ENCODE measurements at places on chromosomes 1 and 21.

DNA sequence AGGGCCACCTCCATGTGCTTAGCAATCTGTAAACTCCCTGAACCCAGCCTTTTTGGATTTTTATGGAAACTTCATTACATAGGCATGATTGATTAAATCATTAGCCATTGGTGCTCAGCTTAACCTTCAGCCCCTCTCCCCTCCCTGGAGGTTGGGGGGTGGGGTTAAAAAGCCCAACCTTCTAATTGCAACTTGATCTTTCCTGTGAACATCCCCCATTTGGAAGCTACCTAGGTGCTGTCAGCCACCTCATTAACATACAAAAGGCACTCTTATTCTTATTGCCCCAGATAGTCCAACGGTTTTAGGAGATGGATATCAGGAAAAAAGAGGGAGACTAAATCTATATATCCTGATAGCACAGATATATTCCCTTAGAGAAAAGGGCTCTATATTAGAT, 424.0 kb upstream of the BEND5 start:
- DNase-seq: no peak

DNA sequence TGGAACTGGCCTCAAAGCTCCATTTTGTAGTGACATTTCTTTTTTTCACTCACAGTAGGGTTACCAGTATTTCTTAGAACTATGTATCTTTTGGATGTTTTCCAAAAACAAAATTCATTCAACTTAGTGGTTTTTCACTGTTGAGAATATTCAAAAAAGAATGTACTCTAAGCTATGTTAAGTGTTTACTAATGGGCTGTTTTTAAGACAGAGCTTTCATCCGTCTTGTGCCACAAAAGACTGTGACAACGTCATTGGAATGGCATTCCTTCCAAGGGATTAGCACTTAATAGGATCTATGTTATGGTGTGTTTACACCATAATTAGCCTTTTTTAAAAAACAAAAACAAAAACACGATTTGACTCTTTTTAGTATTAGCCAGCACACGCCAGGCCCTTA, 66.8 kb downstream of the TTC3 start:
- no peak for DNase-seq

- DNase-seq: no peak
Measured at GRCh38 chr1:3746389-3746829, 5.8 kb upstream of the CCDC27 start.

DNA sequence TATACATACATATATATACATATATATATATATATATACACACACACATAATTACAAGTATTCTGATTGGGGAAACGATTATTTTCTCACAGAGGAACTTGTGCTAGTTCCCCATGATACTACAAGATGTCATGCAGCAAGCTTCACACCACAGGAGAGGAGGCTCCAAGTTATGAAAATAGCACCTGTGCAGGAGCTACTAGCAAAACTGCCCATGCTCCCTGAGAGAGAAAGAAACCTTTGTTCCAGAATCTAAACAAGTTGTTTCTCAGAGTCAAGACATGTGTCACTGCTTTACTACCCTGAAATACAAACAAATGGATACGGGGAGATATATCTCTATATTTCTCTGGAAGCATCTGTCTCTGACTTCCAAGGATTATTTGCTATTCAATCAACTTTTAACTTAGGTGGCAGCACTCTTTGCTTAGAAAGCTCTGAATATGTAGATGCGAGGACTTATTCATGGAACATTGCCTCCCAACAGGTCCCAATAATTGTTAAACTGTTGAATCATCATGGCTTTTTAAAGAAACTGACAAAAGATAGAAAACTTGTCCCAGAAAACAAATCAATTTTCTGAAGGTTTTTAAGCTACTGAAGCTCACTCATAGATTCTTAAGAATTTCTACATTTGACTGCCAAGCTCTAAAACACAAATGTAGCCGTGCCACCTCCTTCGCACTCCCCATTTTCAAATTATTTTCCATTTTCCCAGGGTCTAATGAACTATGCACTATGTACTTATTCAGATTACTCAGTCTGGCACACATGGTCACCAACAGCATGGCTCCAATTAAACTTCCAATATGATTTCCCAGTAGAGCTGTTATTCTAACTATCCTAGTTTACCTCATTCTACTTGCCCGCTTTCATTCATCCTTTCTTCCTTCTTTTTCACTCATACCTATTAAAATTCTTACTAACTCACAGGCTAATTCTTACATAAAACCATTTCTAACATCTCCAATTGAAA, 929.1 kb downstream of the LTN1 start:
- DNase-seq: no peak

DNA sequence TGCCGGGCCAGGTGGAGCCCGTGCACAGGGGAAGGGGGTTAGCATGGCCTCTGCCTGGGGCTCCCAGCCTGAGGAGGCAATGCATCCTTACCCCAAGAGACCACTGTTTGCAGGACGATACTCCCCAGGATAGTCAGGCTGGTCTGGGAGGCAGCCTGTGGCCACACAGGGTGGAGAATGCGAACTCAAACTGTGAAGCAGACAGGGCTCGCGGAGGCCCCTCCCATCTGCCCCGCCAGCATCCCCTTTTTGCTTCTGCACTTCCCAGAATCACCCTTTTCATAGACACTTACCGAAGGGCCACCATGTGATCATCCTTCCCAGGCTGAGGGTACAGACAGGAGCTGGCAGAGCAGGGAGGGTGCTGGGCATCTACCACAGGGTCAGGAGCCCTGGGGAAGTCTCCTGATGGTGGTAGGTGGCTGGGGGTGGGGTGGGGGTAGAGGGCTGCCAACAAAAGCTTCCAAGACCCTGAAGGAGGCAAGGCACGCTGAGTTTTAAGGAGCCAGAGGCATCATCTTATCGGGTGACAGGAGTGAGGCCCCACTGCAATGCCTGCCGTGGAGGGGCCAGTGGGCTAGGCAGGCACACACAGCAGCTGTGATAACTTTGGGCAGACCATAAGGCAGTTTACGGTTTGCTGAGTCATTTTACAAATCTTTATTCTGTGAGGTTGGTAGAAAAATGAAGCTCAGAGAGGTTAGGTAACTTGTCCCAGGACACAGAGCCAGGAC, 31.3 kb upstream of the BTG2 start:
- DNase-seq: peak; percentile 45

GRCh38 chr21:27513016-27513415, 546.1 kb upstream of the ADAMTS5 start:
- DNase-seq: no peak

- DNase-seq: no peak
Measured at GRCh38 chr1:71045463-71046028, 2.1 kb downstream of the PTGER3 start.

- peak; percentile 60 for DNase-seq
Measured at GRCh38 chr1:43367026-43367903, 546 bp downstream of the ELOVL1 start.

- peak; percentile 5 for DNase-seq
Measured at GRCh38 chr1:218164111-218164929, 120.8 kb upstream of the RRP15 start.

GRCh38 chr1:61491497-61491896, 233.4 kb downstream of the TM2D1 start:
- no peak for DNase-seq

- DNase-seq: no peak
Measured at GRCh38 chr21:35254006-35254764, 205.1 kb upstream of the RUNX1 start.

- no peak for DNase-seq
Measured at GRCh38 chr1:11963622-11964021, 16.6 kb upstream of the MFN2 start.

DNA sequence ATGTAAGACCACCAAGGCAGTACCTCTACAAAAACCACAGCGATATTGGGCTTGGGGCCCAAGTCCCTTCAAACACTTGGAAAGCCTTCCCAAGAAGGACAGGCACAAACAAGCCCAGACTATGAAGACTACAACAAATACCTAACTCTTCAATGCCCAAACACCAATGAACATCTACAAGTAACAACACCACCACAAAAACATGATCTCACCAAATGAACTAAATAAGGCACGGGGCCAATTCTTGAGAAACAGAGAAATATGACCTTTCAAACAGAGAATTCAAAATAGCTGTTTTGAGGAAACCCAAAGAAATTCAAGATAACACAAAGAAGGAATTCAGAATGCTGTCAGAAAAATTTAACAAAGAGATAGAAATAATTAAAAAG, 86.8 kb downstream of the COL24A1 start:
- no peak for DNase-seq

DNA sequence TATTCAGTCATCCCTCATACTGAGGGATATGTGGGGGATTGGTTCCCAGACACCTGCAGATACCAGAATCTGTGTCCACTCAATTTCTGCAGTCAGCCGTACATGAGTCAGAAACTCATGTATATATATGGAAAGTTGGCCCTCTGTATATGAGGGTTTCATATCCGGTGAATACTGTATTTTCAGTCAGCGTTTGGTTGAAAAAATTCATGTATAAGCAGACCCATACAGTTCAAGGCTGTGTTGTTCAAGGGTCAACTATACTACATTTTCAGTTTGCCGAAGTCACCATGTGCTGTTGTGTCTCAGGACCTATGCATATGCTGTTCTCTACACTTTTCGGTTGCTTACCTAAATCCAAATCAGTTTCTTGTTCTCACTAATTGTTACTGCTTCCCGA, 10.5 kb downstream of the AXDND1 start:
- DNase-seq: no peak

DNA sequence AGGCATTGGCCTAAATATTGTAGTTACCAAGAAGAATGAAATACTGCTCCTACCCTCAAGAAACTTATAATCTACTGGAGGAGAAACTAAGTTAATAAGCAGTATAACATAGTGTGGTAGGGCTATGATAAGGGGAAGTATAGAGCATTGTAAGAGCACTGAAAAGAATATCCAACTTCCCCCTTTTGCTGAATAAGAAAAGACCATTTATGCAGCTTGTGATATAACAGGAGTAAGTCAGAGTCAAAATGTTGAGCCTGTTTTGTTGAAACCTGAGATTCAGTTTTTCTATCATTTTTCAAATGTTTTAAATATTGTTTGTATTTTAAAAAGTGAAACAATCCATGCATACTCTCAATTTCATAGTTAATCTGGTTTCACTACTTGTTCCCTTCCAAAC, 48.3 kb upstream of the FCRL4 start:
- DNase-seq: no peak

DNA sequence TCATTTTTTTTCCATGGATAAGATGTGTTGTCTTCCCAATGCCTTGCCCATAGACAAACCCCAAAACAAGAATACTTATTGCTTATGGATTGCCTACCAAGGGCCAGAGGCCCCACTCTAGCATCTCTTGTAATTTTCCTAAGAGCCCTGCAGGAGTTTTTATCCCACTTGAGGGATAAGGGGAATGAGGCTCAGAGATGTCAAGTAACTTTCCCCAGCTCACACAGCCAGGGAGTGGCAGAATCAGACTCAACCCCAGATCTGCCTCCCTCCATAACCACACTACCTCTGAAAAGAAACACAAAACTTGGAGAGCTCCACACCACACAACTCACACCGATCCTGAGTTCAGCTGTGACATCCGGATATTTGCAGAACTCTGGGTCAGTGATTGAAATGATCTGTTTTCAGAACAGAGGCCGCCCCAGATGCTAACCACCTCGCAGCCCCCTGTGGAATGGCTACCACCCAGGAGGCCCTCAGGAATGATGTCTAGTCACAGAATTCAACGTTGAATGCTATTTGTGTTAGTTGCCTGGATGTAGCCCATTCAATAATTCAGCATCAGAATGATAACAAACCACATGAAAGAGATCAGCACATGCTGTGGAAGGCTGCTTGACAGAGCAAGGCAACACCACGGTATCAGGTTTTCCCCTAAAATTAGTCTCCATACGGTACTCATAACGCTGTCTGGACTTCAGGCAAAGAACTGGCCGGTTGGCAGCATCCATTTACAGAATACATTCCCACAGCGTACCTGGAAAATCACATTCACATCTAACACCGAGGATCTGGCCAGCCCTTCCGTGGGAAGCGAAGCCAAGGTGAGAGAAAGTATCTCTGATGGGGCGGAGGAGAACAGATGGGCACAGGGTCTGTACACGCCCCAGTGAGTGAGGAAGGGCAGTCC, 231.9 kb downstream of the TOMM20 start:
- no peak for DNase-seq

DNA sequence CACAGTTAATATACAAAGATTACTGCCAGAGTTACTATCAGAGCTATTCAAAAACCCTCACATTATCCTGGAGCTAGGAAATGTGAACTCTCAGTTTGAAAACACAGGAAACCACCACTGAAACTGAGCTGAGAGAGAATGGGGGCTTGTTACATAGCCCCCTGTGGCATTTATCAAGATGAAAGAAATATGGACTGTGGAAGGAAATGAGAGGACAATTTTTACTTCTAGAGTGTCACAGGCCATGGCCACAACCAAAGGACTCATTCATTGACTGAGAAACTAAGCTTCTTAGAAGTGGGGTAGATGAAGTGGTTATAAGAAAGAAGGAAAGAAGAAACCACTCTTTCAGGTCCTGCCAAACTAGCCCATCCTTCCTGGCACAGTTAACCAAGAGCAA, 25.3 kb downstream of the DSTYK start:
- DNase-seq: no peak

DNA sequence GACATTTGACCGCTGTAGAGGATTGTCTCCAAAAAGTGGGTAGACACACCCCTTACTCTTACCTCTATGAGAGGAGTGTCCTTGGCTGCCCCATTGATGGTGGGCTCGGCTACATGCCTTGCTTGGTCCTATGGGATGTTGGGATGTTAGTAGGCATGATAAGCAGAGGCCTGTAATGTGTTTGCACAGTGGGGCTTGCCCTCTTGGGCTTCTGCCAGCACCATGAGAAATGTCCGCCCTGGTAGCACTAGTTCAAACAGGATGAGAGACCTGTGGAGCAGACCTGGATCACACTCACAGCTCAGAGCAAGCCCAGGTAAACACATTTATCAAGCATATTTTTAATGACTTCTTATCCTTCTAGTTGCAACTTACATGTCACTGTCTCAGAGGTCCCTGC, 54.2 kb downstream of the SH3GLB1 start:
- no peak for DNase-seq

- no peak for DNase-seq
Measured at GRCh38 chr1:243364330-243364729, 108.5 kb downstream of the SDCCAG8 start.

DNA sequence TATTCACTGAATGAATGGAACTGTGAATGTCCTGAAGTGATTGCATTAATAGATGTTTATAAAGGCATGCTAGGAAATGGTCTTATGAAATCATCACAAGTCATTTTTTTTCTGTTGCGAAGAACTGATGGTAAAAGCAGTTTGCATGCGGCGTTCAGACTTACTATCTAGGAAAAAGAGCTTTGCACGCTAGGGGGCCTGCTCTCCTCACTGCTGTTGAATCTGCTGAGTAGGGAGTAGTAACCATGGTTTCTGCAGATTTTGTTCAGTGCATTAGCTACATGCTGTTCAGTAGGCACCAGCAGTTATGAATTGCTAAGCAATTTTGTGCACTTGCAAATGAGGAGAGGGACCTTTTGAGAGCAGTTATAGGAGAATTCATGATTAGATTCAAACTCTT, 57.9 kb downstream of the CENPF start:
- no peak for DNase-seq

GRCh38 chr1:41806472-41807155, 112.1 kb downstream of the HIVEP3 start:
- no peak for DNase-seq

GRCh38 chr1:54404939-54405897, 976 bp downstream of the SSBP3 start:
- peak; percentile 15 for DNase-seq

GRCh38 chr21:19844334-19844733, 1153.9 kb upstream of the NCAM2 start:
- no peak for DNase-seq

Measured in CD4-positive, alpha-beta T cell (primary cell).